NCI-H1105 treated with DMSO at 0.1 percent for 48 hours (cell line): ENCODE measurements at places on chromosomes 7 and 10.

DNA sequence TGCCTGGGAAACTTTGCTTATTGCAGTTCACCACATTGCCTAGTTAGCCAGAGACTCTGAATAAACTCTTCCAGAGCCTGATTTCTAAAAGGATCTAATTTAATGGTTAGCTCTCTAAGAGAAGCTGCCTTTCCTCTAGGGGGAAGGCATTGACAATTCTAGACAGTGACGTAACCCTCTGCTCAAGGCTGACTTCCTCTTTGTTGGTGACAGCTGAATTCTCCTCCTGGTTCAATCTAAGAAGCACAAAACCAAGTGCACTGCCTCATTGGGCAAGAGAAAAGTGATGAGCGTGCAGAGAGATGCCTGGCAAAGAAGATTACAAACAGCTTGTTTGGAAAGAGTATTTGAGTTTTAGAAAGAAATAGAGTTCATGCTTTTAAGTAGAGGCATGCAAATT, 102.7 kb downstream of the MACC1 start:
- DNase-seq, result no peak

DNA sequence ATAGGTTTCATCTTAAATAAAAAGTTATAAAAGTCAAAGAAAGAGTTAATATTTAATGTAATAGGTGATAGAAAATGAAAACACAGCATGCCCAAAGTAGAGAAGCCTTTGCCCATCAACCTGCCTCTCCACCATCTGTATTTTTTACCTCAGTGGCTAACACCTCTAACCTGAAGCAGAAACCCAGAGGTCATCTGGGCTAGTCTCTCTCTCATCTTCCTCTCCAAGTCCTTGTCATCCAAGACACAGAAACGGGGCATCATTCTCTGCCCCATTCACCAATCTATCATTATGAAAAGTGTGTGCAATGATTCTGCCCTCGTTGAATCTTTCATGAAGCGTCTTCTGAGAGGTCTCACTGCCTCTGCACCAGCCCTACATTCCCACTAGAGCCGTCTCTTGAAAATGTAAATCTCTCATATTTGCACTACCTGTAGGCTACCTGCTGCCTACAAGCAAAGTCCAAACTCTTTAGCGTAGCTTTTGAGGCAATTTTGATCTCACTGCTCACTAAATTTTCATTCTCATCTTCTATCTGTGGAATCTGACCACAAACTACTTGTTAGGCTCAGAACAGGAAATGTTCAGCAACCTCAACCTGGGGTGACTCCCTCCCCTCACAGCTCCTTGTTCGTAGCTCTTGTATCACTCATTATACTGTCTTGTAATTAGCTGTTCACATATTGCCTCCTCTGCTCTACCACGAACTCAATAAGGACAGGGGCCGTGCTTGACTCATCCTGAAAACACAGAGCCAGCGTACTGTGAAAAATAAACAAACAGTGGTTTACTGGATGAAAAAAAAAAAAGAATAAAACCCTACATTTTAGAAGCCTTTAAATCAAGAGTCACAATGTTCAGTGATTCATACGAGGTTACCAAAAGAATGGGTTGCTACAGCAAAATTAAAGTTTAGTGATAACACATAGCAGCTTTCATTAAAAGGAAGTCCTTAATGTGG, 83.1 kb downstream of the CTNNA3 start:
- DNase-seq, result no peak

GRCh38 chr10:67884842-67885670, 600 bp downstream of the SIRT1 start:
- peak; percentile 70 for DNase-seq

- no peak for DNase-seq
Observed at GRCh38 chr7:132102942-132103341, 473.3 kb downstream of the PLXNA4 start.

GRCh38 chr7:37352974-37353948, 95.4 kb downstream of the ELMO1 start:
- peak; percentile 27 for DNase-seq

DNA sequence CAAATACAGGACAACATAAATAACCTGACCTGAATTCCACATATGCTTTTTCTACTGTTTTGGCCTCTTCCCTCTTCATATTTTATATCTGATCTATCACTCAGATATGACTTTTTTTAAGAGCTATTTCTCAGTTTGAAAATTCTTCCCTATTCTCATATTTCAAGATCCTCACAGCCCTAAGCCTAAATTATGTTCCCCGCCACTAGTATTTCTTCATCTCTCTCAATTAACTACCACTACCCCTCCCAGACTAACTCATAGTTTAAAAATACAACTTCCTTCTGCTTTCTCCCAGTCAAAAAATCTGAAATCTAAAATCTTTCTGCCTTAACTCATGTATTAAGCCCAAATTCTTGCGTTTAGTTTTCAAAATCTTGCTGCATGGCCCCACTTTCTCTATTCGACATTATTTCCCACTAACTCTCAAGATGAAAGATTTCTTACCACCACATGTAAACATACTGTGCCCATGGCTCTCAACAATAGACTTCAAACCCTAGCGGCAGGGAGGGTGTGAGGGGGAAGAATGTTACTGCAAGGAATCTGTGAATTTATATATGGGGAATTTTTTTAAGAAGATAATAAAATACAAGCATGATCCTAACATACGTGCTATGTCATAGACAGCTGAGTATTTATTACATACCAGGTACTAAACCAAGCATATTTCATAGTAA, 64.6 kb downstream of the TFEC start:
- DNase-seq, result no peak

GRCh38 chr10:124711145-124711544, 33.0 kb downstream of the FAM53B start:
- DNase-seq, result no peak

DNA sequence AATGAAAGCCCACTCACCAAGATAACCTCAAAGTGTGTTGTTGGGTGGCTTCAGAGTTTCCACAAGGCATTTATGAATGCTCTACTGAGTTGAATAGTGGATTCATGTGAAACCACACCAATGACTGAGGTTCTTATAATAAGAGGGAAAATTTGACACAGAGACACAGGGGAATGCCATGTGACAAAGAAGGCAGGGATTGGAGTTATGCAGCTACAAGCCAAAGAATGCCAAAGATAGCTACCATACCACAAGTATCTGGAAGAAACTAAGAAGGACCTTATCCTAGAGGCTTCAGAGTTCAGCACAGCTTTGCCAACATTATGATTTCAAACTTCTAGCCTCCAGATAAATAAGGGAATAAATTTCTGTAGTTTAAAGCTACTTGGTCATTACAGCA, 68.0 kb upstream of the PCDH15 start:
- DNase-seq, result no peak

DNA sequence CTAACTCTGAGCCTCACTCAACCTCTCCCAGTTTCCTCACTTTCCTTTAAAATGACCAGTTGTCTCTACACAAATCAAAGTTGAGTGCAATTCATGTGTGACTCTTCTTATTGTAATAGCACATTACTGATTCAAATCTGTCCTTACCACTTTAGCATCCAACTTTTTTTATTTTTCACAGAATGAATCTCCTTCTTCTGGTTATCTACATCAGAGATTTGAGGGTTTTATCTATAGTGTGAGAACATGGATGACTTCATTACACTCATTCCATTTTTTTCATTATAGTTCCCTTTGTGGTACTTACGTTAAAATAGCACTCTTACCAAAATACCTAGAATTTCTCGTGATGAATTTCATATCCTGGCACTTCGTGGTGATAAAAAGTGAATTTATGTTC, 43.3 kb downstream of the RTKN2 start:
- no peak for DNase-seq

DNA sequence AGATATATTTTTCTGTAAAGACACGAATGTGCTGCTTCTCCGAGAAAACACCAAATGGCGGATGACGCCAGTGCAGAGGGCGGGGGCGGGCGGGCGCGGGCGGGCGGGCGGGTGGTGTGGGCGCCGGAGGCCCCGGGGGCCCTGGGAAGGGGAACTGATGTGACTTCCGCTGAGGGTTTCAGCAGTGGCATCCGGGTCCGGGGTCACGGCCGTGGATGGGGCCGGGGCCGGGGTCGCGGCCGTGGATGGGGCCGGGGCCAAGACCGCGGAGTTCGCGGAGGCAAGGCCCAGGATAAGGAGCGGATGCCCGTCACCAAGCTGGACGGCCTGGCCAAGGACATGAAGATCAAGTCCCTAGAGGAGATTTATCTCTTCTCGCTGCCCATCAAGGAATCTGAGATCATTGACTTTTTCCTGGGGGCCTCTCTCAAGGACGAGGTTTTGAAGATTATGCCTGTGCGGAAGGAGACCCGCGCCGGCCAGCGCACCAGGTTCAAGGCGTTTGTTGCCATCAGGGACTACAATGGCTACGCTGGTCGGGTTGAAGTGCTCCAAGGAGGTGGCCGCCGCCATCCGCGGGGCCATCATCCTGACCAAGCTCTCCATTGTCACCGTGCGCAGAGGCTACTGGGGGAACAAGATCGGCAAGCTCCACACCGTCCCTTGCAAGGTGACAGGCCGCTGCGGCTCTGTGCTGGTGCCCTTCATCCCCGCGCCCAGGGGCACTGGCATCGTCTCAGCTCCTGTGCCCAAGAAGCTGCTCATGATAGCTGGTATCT, 20.3 kb upstream of the IGF2BP3 start:
- peak; percentile 50 for DNase-seq

DNA sequence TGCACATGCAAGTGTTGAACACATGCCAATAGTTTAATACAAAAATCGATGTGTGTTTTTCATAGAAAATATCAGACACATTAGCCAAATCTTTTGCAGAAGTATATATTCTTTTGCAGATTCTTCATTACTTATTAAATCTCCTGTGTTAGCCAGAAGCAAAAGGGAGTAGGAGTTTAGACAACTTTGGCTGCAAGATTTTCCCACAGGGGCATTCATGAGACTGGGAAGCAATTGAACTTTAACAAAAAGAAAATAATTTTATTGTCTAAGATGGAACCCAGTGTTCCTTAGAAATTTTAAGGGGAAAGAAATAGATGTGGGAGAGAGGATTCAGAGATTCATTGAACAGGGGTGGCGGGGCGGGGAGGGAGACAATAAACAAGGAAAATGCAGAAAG, 1336.0 kb downstream of the GATA3 start:
- no peak for DNase-seq

DNA sequence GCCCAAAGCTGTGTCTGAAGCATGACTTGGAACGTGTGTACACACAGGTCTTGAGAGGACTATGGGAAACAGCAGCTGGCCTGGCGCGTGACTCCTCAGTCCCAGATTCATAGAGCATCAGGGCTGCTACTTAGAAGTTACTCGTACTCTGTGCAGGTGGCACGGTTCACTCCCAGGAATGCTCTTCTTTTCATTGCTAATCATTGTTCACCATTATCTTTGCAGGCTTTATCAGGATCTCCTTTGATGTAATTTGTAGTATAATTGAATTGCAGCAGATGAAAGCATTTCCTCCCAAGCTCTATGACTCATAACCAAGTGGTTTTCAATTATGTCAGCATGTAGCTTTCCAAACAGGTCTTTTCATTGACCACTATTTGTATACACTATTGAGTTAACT, 938.9 kb downstream of the NRG3 start:
- peak; percentile 28 for DNase-seq

- no peak for DNase-seq
Observed at GRCh38 chr10:92737484-92737883, 47.7 kb downstream of the HHEX start.

DNA sequence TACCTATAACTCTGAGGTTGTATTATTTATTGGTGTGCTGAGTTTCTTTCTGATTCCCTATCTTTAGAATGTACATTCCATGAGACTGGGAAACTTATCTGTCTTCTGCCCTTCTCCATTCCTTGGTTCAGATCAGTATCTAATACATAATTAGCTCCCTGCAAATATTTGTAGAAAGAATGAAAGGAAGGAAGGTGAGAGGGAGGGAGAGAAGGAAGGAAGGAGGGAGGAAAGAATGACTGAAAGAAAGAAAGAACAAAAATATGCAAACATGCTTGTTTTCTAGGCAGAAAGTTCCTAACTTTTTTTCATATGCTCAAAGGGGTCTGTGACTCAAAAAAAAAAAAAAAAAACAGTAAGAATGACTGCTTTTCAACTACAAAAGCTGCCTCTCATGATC, 3.9 kb upstream of the USP6NL start:
- DNase-seq, result no peak

- DNase-seq, result no peak
Observed at GRCh38 chr7:83484266-83484665, 164.7 kb downstream of the SEMA3E start.

- no peak for DNase-seq
Observed at GRCh38 chr10:99814143-99814542, 31.7 kb downstream of the ABCC2 start.

DNA sequence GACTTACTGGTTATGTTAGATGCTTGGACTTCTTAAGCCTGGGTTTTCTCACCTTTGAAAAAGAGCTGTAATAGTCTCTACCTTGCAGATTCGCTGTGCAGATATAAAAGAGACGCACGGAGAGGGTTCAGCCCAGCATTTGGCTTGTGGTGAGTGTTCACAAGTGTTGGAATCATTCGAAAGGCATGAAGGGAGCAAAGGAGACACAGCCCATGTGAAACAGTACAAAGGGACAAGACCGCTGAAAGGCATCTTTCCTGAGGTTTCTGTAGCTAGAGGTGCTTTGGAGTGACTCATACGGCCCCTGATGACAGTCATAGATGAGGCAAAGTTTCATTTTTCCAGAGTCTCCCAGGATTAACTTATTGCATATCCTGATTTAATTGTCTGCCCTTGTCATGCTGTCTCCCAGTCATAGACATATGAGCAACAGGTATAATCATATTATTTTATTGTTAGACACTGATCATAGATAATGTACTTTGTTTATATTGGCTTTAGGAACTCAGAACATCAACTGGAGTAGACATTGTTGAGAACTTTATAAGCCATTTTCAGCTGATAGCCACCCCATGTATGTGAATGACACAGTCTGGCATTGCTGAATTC, 171.1 kb downstream of the ADRA2A start:
- DNase-seq, result no peak

- peak; percentile 12 for DNase-seq
Observed at GRCh38 chr10:10294881-10295529, 722.7 kb upstream of the CELF2 start.

DNA sequence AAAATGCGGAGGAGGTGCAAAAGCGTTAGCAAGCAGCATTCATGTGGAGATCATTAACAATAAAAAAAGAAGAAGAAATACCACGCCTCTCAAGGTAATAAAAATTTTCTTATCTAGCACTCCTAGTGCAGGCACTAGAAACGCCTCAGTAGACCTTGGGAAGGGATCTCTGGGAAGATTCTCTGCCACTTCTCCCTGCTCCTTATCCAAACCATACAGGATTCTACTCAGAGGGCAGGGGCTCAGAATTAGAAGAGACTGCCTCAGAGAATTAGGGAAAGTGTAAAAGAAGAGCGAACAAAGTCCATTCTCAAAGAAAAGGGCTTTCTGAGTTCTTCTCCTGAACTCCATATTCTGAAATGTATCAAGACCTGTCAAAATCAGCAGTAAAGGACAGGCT, 413.4 kb downstream of the SORCS1 start:
- DNase-seq, result no peak

- peak; percentile 9 for DNase-seq
Observed at GRCh38 chr7:32518534-32519140, 23.3 kb downstream of the AVL9 start.
